ENCODE measurements at places on chromosomes 4 and X. TPM values are rescaled to one million over a fixed set of nuclear protein-coding genes. Genes with fewer than 3 reads are reported as not detected.

The CDS1 gene
- 0.17 TPM for total RNA-seq

The FGG gene
- total RNA-seq: not detected

DNA sequence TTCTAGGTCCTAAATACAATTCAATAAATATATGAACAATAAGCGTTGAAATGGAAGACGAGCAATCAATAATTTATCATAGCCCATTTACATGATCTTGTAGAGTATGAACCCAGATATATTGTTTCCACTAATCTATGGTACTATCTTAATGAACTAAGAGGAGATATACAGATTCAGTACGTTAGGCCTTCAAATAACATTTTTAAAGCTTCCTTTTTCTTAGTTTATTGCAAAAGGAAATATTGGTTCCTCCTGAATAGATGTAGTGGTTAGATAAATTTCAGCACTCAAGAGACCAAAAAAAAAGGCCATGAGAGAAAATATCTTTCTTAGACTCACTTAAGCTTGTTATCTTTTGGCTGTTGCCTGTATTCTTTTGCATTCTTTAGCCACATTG lies 147.5 kb upstream of the PITX2 start:
- no peaks in the 10 kb centered on the region for H3K27me3 ChIP-seq
- H3K4me3 ChIP-seq: no peak overlapping the region
- no peaks in the 10 kb centered on the region for H3K36me3 ChIP-seq
- H3K4me1 ChIP-seq: no peaks in the 10 kb centered on the region
- DNase-seq: no peak

DNA sequence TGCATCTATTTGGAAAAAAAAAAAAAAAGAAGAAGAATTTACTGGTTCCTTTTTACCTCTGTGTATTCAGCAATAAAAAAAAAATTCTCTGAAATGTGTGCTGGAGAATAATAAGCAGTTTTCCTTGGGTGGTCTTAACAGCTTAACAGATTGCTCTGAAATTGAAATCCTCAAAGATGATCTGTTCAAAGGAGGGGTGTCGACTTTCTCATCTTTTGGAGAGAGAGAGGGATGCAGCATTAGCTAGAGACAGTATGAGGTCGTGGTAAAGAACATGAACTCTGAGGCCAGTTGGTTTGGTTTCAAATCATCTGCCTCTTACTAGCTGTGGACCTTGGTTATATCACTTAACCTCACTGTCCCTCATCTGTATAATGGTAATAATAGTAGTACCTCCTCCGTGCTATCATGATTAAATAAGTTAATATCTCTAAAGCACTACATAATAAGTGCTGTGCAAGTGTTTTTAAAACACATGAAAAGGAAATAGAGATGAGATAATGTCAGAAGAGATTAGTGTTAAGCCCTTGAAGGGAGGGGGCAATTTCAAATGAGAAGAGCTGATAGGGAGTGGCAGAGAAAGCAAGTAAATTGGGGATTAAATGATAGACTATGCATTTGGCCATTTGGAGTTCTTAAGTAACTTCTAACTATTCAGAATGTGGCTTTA lies 109.9 kb upstream of the LIMCH1 start:
- no peak overlapping the region for H3K4me3 ChIP-seq
- no peaks in the 10 kb centered on the region for H3K36me3 ChIP-seq
- no peak overlapping the region for H3K27ac ChIP-seq
- DNase-seq: no peak

GRCh38 chr4:77432717-77433417 lies 172.8 kb upstream of the CXCL13 start:
- no peak overlapping the region for H3K4me3 ChIP-seq
- H3K27me3 ChIP-seq: no peaks in the 10 kb centered on the region
- no peak overlapping the region for H3K27ac ChIP-seq
- H3K36me3 ChIP-seq: no peaks in the 10 kb centered on the region
- H3K4me1 ChIP-seq: peaks cover 13% of the 10 kb centered on the region
